ENCODE measurements at places on chromosomes 1 and 21.
A peak's percentile ranks its signal among the peaks of the same experiment; 100 is the strongest.

GRCh38 chr1:111733183-111733991 lies 5.8 kb downstream of the INKA2 start:
- H3K36me3 ChIP-seq: no peaks in the 10 kb centered on the region
- no peak overlapping the region for H3K4me3 ChIP-seq
- H3K27me3 ChIP-seq: no peaks in the 10 kb centered on the region
- H3K4me1 ChIP-seq: peaks cover 95% of the 10 kb centered on the region

DNA sequence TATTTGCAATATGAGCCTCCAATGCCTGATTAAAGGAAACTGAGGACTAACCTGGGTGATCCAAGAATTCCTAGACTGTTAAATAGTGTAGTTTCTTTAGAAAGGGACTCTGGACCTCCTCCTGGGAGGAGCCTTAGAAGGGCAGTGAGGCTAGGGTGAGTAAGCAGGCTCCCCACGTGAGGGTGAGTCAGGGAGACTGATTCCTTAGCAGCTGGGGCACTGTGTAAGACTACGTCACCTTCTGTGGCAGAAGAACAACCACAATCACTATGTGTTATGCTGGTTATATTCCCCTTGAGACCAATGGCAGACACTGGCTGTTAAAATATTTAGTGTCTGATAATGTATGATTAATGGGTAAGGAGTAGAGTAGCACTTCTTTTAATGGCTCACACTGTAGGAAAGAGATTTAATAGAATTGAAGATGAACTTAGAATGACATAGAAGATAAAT lies 53.3 kb upstream of the SYT14 start:
- no peak overlapping the region for H3K4me3 ChIP-seq
- no peak overlapping the region for H3K27ac ChIP-seq
- DNase-seq: no peak
- H3K36me3 ChIP-seq: no peaks in the 10 kb centered on the region
- no peaks in the 10 kb centered on the region for H3K4me1 ChIP-seq

- no peak overlapping the region for H3K27ac ChIP-seq
- peak overlapping the region; percentile 12 for H3K4me3 ChIP-seq
- H3K4me1 ChIP-seq: no peaks in the 10 kb centered on the region
- H3K36me3 ChIP-seq: no peaks in the 10 kb centered on the region
- no peak for DNase-seq
- H3K27me3 ChIP-seq: peaks cover 18% of the 10 kb centered on the region
Observed at GRCh38 chr1:30749691-30750583, 7.6 kb downstream of the LAPTM5 start.

DNA sequence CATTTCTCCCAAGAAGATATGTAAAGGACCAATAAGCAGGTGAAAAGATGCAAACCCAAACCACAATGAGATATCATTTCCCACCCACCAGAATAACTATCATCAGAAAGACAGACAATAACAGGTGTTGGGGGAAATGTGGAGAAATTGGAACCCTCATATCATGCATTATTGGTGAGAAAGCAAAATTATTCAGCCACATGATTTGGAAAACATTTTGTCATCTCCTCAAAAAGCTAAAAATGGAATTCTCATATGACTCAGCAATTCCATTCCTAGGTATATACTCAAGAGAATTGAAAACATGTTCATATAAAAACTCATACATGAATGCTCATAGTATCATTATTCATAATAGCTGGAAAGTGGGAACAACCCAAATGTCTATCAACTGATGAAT lies 25.1 kb upstream of the RNF186 start:
- H3K27ac ChIP-seq: no peak overlapping the region
- peaks cover 11% of the 10 kb centered on the region for H3K27me3 ChIP-seq
- no peaks in the 10 kb centered on the region for H3K4me1 ChIP-seq
- DNase-seq: no peak
- H3K36me3 ChIP-seq: no peaks in the 10 kb centered on the region
- H3K4me3 ChIP-seq: no peak overlapping the region

- peaks cover 5% of the 10 kb centered on the region for H3K4me1 ChIP-seq
- no peak for DNase-seq
- H3K27ac ChIP-seq: no peak overlapping the region
- no peaks in the 10 kb centered on the region for H3K36me3 ChIP-seq
Observed at GRCh38 chr1:232980355-232980978, 30.1 kb downstream of the NTPCR start.

GRCh38 chr1:114352797-114353196 lies 158.2 kb downstream of the TRIM33 start:
- no peaks in the 10 kb centered on the region for H3K27me3 ChIP-seq
- peaks cover 9% of the 10 kb centered on the region for H3K4me1 ChIP-seq
- no peak overlapping the region for H3K4me3 ChIP-seq
- no peaks in the 10 kb centered on the region for H3K36me3 ChIP-seq
- DNase-seq: no peak

DNA sequence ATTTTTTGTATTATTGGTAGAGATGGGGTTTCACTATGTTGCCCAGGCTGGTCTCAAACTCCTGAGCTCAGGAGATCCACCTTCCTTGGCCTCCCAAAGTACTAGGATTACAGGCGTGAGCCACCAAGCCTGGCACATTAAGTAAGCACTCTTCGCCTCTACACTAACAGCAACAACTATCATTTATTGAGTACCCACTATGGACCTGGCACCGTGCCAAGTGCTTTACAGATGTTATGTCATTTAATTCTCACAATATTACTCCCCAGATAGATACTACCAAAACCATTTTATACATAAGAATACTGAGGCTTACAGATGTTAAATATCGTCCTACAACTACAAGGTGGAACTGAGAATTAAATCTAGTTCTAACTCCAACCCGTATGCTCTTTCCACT lies 50.1 kb downstream of the TUT4 start:
- no peaks in the 10 kb centered on the region for H3K27me3 ChIP-seq
- H3K36me3 ChIP-seq: no peaks in the 10 kb centered on the region
- no peak for DNase-seq
- no peak overlapping the region for H3K27ac ChIP-seq

- no peak for DNase-seq
- no peaks in the 10 kb centered on the region for H3K36me3 ChIP-seq
- no peaks in the 10 kb centered on the region for H3K27me3 ChIP-seq
- H3K4me1 ChIP-seq: no peaks in the 10 kb centered on the region
- no peak overlapping the region for H3K27ac ChIP-seq
Observed at GRCh38 chr1:71434240-71434639, 353.4 kb upstream of the ZRANB2 start.

DNA sequence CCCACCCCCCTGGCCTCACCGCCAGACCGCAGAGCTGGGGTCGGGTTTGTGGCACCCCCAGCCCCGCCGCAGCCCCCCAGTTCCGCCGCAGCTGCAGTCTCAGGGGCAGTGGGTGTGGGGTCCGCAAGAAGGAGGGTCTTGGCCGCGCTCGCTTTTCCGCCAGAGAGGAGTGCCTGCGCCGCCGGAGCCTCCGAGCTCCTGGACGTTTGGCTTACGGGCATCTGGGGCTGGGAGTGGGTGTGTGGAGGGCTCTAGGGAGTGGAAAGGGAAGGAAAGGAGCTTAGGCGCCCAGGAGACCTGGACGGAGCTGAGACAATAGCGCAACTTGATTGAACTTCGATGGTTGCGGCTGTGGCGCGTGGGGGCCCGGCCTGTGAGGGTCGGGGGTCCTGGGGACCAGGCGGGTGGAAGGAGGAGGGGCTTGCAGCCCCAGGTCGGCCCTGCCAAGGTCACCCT lies 88.8 kb upstream of the IPO9 start:
- H3K4me1 ChIP-seq: peaks cover 89% of the 10 kb centered on the region
- H3K27me3 ChIP-seq: peaks cover 16% of the 10 kb centered on the region
- H3K27ac ChIP-seq: peak overlapping the region; percentile 97
- H3K36me3 ChIP-seq: no peaks in the 10 kb centered on the region
- DNase-seq: no peak

GRCh38 chr1:96362623-96363022 lies 359.0 kb upstream of the PTBP2 start:
- DNase-seq: no peak
- H3K27ac ChIP-seq: no peak overlapping the region
- no peaks in the 10 kb centered on the region for H3K27me3 ChIP-seq
- H3K36me3 ChIP-seq: no peaks in the 10 kb centered on the region

DNA sequence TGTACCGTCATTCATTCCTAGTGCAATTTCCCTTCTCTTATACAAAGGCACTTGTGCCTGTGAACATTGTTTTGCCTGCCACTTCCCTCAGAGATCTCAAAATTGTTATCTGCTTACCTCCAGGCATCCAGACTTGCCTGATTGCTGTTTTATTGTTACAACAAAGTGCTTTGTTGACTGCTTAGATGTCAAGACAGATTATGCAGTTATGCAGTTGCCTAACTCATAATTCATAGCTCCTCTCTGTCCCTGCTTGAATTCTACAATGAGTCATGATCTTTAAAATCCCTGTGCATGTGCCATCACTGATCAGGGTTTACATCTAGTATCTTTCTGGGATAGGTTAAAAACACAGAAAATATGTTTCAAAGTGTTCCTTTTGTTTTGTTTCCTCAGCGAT lies 24.5 kb downstream of the CXADR start:
- DNase-seq: no peak
- H3K4me3 ChIP-seq: no peak overlapping the region
- H3K27ac ChIP-seq: no peak overlapping the region
- H3K4me1 ChIP-seq: peaks cover 30% of the 10 kb centered on the region
- H3K36me3 ChIP-seq: no peaks in the 10 kb centered on the region

DNA sequence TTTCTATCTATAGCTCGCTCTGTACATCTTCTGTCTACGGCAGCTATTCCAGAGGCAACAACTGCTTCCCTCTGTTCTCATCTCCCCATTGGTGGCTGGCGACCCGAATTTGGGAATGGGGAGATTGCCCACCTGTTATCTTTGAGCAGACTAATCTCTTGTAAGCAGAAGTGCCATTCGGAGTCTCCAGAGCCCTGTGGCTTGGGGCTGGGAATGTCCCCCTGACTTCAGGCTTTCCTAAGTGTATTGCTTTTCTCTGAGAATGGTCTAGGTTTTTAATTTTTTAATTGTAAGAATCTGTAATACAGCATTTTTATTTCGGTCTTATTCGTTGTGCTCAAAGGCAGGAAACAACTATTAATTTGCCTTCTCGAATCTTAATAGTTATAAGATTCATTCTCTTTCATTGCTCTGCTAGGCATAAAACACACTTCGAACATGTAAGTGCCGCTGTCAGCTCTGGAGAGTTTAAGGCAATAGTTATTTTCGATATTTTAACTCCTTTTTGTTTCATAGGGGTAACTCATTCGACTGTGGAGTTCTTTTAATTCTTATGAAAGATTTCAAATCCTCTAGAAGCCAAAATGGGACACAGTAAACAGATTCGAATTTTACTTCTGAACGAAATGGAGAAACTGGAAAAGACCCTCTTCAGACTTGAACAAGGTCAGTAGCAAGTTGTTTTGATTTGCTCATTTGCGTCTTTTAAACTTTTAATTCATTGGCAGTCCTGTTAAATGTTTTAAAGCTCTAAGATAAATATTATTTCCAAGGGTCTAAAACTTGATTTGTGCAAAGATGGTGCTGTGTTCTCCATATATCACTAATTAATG lies 514 bp downstream of the AGL start:
- no peak for DNase-seq
- no peaks in the 10 kb centered on the region for H3K27me3 ChIP-seq
- H3K4me1 ChIP-seq: no peaks in the 10 kb centered on the region

Measured in heart right ventricle (tissue), 16 donors.